ENCODE measurements at places on chromosomes 1 and 21.

- no peak for DNase-seq
Measured at GRCh38 chr1:22133247-22133930, 9.5 kb downstream of the WNT4 start.

- DNase-seq: no peak
Measured at GRCh38 chr1:15038232-15039016, 115.1 kb upstream of the TMEM51 start.

DNA sequence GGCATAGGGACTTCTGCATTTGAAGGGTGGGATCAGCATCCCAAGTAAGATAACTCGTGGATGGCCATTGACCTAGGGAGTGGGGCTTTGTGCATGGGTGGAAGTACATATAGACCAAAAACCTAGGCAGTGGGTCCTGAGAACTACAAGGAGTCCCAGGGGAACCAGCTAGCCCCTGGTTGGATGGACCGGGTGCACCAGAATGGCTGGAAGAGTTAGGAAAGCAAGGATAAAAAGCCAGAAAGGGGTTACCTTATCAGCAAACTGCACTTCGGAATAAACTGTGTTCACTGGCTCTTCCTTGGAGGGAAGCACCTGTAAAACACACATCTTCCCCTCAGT is 26.6 kb upstream of the SLAMF6 start:
- DNase-seq: no peak

DNA sequence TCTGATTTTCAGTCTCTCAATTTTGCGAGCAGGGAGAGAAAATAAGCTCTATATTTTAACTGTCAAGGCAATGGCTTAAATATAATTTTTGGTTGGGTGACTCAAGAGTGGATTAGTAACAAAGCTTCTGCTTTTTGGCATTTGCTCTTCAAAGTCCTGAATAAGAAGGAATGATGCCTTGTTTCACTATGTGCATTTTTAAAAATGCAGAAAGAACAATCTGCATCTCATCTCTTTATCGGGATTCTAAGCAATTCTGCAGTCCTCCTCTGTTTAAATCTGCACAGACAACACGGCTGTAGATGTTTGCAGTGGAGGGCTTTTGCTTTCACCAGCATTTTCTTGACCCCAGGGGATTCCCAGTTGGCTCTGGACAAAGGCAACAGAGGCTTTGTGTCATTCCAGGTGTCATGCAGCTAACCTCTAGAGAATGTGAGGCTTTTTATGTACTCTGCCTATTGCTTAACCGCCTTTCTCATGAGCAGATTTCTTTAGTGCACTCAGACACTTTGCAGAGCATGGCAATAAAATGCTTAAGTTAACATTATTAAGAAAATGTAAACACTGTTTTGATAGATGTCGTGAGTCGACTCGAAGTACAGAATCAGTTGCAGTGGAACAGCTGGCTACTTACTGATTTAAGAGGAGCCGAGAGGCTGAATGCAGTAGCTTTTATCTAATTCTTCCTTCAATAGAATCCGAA is 783.2 kb upstream of the NEGR1 start:
- DNase-seq: no peak
